ENCODE measurements at places on chromosomes 11 and 22. TPM values are rescaled to one million over a fixed set of nuclear protein-coding genes. Genes with fewer than 3 reads are reported as not detected.

The ZNF74 gene
- 13.2 TPM for total RNA-seq

The C11orf16 gene
- 0.15 TPM for total RNA-seq

The CLTCL1 gene
- total RNA-seq: 11.9 TPM

The OR4C16 gene
- total RNA-seq: not detected

The BAIAP2L2 gene
- 0.18 TPM for total RNA-seq

The SLC22A6 gene
- not detected for total RNA-seq

The RHOD gene
- 33.5 TPM for total RNA-seq

The MMP7 gene
- total RNA-seq: 2.7 TPM

The FERMT3 gene
- 2.9 TPM for total RNA-seq

The CD3G gene
- 0.15 TPM for total RNA-seq

The TRPM5 gene
- 0.08 TPM for total RNA-seq

The CDKN1C gene
- 4.6 TPM for total RNA-seq
